ENCODE measurements at places on chromosomes 1 and 21. TPM values are rescaled to one million over a fixed set of nuclear protein-coding genes. Genes with fewer than 3 reads are reported as not detected.

The UBR4 gene
- 268 TPM for total RNA-seq

The NR1I3 gene
- not detected for total RNA-seq

The PRR9 gene
- total RNA-seq: not detected

- no peak for DNase-seq
Measured at GRCh38 chr1:174700775-174701174, 253.0 kb downstream of the GPR52 start.

The RBM11 gene
- total RNA-seq: 0.42 TPM

DNA sequence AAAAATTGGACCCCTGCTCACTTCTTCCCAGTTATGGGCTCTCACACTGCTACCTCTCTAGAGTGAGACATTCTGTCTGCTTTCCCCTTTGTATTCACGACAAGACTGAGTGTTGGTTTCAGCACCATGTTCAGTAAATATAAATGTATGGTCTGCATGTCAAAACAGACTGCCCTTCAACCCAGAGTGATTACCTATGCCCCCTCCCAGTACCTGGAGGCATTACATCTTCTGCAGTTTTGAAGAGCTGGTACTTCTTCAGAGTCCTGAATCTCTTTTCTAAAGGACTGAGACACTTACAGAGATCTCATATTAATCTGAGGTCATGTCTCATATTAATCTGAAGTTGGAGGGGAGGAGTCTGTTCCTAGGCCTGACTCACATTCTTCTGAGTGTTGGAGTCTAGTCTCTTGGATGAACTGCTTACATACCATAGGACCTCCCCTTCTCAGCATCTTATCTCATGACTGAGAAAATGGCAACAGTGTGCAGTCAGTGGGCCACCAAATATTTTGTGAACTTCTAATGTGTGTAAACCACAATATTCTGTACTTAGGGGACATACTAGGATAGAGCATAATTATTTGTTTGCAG is 80.3 kb downstream of the RGL1 start:
- no peak for DNase-seq

The OR10Z1 gene
- not detected for total RNA-seq

GRCh38 chr1:174660476-174660875 is 212.7 kb downstream of the GPR52 start:
- DNase-seq: no peak

DNA sequence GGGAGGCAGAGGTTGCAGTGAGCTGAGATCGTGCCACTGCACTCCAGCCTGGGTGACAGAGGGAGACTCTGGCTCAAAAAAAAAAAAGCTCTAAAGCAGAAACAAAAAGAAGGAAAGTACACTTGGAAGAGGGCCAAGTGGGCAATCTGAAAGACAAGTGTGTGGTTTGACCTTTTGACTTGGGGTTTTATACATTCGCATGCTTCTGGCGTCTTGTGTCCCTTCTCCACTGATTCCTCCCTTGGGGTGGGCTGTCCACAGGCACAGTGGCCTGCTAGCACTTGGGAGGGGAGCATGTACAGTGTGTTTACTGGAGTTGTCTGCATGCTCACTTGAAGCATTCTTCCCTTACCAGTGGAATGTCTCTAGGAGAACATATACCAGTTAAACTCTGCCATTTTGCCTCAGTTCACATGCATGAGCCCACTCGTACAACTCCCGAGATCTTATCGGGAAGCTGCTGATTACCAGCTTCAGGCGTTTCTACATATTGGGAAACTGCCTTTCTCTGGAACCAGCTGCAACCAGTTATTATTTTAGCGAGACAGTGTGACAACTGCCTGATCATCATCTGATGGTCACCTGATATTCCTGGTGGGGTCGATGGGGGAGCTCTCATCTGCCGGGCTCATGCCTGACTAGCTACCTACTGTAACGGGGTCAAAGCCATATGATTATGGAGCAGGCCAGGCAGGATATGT is 113.5 kb upstream of the ZNF678 start:
- no peak for DNase-seq

The FRRS1 gene
- total RNA-seq: 3.5 TPM

DNA sequence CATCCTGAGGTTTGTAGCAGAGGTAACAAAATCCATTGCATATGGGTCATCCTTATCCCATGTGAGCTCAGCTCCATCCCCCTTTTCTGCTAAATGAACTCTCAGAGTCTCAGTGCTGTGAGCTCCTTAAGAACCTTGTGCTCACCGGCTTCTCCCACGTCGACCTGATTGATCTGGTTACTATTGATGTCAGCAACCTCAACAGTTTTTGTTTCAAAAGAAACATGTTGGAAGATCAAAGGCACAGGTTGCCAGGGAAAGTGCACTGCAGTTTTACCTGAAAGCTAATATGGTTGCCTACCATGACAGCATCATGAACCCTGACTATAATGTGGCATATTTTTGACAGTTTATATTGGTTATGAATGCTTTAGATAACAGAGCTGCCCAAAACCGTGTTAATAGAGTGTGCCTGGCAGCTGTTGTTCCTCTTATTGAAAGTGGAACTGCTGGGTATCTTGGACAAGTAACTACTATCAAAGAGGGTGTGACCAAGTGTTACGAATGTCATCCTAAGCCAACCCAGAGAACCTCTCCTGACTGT is 131.4 kb downstream of the HS2ST1 start:
- DNase-seq: no peak

DNA sequence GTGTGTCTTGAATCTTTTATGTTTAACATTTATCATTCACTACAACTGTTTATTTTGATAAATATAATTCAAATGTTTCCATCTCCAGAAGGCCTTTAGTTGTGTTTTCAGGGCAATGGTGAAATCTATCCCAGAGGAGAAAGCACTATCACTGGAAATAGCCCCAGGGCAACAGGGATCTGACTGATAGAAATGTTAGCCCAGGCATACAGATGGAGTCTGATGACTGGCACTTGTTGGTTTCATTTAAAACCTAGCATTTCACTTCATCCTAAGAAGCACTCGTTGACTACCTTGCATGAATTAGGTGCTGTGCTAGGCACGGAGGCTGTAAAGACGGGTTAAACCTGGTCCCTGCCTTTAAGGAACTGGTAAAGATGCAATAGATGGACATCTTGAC is 103.1 kb downstream of the C1orf21 start:
- no peak for DNase-seq

The DFFB gene
- 5.4 TPM for total RNA-seq

DNA sequence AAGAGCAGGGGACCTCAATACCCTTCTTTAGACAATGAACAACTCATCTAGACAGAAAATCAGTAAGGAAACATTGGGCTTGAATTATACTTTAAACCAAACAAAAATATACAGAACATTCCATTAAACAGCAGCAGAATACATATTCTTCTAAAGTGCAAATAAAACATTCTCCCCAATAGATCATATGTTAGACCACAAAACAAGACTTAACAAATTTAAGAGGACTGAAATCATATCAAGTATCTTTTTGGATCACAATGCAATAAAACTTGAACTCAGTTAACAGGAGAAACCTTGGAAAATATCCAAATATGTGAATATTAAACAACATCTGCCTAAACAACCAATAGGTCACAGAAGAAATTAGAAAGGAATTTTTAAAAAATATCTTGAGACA is 47.7 kb upstream of the HP1BP3 start:
- DNase-seq: no peak

- no peak for DNase-seq
Measured at GRCh38 chr1:160671603-160672517, 25.0 kb upstream of the SLAMF1 start.

The C1orf116 gene
- total RNA-seq: 0.17 TPM

DNA sequence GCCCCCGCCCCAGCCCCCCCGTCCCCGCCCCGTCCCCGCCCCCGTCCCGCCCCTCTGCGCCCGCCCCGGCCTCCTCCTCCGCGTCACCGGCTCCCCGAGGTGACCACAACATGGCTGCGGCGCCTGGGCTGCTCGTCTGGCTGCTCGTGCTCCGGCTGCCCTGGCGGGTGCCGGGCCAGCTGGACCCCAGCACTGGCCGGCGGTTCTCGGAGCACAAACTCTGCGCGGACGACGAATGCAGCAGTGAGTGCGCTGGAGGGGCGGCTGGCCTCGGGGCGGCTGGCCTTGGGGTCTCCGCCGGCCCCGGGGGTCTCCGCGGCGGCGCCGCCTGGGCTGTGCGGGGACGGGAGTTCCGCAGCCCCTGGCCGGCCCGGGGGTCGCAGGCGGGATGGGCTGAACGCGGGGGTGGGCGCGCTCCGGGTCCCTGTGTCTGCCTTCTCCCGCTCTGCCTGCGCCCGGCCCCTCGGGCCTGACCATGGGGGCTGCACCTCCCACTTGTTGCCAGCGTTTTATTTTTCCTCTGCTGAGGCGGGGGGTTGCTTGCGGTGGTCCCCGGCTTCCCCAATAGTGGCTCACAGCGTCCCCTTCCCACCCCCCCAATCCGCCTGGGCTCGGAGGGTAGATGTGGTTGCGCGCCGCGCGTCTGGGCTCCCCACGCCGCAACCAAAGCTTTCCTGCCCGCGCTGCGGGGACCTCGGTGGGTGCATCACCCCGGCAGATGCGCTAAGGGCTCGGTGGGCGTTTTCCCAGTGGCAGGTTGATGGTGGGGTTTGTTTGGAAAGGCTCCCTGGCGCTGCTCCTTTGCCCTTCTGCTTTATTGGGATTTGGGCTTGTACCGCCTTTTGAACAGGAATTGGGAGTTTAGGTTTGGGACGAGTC is at the start of gene MIA3:
MIA3 (plus strand) TSS at position 97 of the 879 bp plus-strand sequence; CDS start at position 111, 14 bp downstream.
- no peak for DNase-seq

DNA sequence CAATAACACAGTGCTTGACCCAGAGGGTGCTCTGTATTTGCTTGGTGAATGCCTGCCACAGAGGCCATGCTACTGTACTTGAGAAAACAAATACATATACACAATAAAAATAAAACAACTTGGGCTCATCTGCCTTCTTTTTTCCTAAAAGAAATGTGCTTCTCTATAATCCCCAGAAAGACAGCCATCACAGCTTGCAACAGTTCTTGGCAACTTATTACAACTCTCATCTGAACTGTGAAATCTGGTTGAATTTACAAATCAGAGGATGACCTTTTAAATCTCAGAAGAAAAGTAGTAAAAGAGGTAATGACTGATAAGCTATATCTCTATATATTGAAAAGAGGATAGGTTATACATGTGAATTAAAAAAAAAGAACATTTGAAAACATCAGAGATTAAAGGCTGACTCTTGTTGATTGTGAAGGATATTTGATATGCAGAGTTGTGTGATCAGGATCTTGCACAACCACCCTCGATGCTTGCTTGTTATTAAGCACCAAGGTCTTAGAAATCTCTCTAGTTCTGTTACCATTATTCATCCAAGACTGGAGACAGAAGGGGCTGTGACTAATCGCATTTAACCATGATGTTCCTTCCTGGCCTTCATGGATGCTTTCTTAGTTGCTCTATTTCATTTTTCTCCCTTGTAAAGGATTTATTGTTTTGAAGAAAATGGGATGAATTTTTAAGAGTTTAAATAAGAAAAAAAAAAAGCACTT is 213.4 kb downstream of the APP start:
- DNase-seq: no peak

The COA7 gene
- total RNA-seq: 9.6 TPM

DNA sequence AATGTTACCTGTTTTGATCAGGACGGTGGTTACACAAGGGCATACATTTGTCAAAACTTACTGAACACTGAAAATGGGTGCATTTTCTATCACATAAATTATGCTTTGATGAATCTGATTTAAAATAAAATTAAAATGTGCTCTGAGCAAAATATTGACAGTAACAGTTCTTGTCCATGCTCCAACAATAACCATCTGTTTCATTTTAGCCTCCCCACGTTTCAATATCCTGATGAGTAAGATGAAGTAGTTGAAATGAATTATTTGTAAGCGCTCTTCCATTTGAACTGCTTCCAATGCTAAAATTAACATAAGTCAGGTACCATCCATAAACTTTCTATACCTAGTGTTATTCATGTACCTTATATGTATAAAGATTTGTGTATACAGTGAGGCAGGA is 365.4 kb downstream of the LTN1 start:
- no peak for DNase-seq

DNA sequence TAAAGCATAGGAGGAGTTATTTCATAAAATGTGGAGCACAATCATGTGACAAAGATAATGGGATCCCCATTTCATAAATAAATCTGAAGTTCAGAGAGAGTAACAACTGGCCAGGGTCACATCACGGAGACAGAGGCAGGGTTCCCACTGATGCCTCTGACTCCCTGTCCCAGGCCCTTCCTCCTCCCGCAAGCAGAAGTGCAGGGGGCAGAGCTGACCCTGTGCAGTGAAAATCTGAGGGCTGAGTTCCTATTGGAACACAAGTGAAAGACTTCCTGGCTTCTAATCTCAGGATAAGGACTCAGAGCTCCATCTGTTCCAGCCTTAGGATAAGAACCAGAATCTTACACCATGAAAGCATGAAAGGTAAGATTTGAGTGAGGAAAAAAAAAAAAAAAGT is 22.0 kb downstream of the SELL start:
- no peak for DNase-seq

The NRDC gene
- 55.5 TPM for total RNA-seq

DNA sequence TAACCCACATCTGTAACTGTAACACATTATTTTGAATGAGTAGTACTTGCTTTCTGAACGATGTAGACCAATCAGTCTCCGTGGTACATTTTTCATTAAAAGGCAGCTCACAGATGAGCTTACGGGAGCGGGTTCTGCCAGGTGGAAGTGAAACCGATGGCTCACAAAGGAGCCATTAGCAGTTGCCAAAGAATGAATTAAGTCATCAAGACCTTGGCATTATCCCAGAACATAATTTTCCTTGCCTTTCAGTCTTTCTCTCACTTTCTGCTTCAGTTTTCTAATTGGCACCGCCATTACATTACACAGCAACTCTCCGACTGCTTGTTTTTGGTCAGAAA is 33.5 kb upstream of the UTS2 start:
- no peak for DNase-seq

- DNase-seq: no peak
Measured at GRCh38 chr1:171472183-171472647, 13.1 kb upstream of the PRRC2C start.

Data from esophagus muscularis mucosa (tissue), 4 donors.